ENCODE measurements at places on chromosomes 11 and 22.

DNA sequence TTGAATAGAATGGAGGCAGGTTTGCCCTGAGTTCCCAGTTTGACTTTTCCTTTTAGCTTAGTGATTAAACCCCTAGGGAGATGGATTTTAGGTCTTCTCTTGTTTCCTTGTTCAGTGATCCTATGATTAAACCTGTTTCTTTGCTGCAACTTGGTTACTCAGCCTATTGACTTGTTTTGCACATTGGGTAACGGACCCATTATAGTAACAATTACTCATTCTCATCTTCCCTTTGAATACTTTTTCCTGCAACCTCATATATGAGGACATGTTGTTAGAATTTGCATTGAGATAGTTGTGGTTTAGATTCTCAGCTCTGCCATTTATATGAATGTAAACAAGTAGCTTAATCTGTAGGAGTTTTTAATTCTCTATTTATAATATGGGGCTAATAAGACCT, 489.2 kb upstream of the CNTN5 start:
- DNase-seq: no peak

GRCh38 chr11:87901341-87901740, 273.9 kb downstream of the RAB38 start:
- DNase-seq: no peak

DNA sequence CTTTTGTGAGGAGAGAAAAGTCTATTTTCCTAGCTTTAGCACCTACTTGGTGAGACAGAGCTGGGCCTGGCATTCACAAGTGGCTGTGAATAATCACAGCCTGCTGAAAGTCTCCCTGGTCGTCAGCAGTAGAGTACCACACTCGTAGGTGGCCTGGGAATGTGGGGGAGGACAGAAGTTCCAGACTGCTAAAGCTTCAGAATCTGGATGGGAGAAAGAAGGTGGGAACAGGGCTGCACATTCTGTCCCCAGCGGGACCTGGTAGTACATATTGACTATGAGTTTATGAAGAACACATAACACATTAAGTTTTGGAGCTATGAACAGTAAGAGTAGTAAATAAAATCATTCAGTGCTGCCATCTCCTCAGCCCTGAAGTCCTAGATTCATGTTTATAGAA, 19.0 kb upstream of the LIMK2 start:
- DNase-seq: no peak

DNA sequence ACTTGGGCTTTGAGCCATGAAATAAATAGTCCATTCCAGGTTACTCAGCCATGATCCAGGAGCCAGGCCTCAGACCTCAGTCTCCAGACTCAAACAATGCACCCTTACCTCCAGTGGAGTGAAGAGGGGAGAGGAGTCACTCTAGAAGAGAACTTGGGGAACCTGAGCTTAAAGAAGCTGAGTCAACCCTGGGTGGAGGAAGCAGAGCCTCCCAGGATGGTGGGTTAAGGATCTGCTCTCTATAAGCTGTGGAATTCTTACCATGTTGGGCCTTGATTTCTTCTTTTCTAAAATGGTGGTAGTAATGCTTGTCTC, 113.2 kb downstream of the NECTIN1 start:
- DNase-seq: no peak

DNA sequence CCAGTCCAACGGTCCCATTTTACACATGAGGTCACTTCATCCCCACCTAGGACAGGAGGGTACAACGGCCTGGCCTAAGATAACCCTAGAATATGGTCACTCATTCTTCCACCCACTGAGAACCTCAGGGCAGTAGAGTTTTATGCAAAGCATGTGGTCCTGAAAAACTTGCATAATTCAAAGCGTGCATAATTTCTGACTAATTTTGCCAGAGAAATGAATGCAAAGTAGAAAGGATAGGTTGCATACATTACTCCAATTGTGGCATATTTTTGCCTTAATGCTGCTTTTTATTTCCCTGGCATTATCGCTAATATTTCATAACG, 32.5 kb upstream of the SLC35C1 start:
- DNase-seq: no peak

- no peak for DNase-seq
Measured at GRCh38 chr11:2097356-2097997, 41.7 kb downstream of the IGF2 start.

DNA sequence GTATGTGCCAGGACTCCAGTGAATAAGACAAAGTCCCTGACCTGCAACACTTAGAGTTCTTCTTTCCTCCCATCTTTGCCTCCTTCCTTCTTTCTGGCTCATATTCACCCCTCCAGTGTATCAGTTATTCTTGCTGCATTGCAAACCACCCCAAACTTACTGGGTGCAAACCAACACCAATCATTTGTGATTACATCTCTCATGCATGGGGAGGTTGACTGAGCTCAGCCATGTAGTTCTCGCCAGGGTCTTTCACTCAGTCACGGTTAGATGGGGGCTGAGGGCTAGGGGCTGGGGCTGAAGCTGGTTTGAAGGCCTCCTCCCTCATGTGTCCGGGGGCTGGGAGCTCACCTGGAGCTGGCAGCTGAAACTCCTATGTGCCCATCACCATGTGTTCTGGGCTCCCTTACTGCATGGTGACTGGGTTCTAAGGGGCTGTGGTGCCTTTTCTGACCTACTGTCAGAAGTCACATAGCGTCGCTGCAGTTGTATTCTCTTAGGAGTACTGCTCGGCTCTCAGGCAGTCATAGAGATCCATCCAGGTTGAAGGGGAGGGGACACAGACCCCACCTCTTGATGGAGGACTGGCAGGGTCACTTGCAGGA, 35.0 kb upstream of the CACNG2 start:
- DNase-seq: no peak

DNA sequence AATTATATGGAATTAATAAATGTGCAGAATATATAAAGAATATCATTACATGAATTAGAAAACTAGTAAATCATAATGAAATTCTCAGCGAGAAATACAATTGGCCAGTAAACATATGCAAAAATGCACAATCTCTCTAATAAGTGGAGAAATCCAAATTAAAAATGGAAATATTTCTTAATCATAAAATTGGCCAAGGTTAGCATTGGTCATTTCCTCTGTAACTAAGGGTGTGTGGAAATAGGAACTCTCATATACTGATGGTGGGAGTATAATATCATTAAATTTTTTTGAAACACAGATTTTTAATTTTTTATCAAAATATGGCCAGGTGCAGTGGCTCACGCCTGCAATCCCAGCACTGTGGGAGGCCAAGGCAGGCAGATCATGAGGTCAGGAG, 7.6 kb upstream of the ZNF74 start:
- DNase-seq: no peak

GRCh38 chr22:41762980-41763779, 37.3 kb upstream of the CCDC134 start:
- no peak for DNase-seq

GRCh38 chr11:64841592-64842365, 2.7 kb downstream of the CDC42BPG start:
- DNase-seq: no peak

DNA sequence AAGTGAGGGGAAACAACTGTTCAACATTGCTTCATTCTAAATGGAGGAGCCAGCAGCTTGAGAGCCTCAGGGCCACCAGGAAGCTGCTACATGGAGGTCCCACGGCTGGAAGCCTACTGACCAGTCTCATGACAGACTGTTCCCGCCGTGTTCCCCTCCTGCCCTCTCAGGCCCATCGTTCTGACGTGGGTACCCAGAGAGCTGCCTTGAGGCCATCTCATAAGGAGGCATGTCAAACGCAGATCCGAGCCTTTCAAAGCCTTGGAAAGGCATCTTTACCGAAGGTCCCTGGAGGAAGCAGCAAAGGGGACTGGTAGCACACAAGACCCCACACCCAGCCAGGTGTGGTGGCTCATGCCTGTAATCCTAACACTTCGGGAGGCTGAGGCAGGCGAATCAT, 8.3 kb upstream of the ARHGEF17 start:
- DNase-seq: no peak

- no peak for DNase-seq
Measured at GRCh38 chr11:80815752-80816453, 1375.1 kb upstream of the TENM4 start.

DNA sequence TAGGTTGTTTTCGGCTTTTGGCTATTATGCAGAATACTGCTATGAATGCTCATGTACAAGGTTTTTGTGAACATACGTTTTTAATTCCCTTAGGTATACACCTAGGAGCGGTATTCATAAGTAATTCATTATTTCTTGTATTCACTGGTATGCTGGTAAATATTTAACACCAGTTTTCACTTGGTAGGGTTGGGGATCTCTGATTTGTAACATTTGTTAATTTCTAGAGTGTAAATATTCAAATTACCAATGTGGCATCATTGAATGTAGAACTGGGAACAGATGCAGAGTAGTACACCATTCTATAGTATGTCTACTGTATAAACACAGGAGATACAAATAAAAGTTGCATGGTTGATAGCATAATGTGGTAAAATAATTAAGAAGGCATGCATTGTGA, 16.3 kb downstream of the GVQW3 start:
- DNase-seq: no peak

DNA sequence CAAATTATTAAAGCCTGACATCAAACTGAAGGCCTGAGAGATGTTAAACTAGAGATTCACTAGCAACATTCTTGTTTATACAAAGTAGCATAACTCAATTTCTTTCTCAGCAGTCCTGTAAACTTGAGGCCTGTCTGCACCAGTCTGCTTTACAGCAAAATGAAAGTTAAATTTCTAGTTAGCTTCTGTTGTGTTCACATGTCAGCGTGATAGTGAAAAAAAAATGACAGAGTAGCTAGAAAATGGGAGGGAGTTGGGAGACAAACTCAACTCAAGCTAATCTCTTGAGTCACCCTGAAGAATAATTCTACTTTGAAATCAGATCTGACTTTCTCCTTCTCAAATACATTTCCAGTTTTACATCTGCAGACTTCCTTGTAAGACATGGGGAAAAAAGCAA, 6.5 kb downstream of the RBFOX2 start:
- no peak for DNase-seq

GRCh38 chr11:44277196-44278090, 32.5 kb downstream of the ALX4 start:
- no peak for DNase-seq

DNA sequence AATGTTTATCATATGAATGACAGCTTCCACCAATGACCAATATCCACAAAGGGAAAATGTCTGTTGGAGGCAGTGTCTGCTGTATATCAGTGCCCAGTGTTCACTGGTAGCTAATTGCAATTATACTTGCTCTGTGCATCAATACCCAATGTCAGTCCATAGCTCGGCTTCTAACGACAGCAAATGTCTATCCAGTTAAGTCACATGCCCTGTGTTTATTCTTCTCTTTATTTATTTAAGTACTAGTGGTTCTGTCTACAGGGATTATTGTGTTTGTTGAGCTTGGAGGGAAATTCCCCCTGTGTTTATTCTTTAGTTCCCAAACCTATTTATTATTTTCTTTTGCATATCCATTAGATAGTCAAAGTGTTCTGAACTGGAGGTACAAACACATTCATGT, 18.6 kb downstream of the TSKU start:
- no peak for DNase-seq

DNA sequence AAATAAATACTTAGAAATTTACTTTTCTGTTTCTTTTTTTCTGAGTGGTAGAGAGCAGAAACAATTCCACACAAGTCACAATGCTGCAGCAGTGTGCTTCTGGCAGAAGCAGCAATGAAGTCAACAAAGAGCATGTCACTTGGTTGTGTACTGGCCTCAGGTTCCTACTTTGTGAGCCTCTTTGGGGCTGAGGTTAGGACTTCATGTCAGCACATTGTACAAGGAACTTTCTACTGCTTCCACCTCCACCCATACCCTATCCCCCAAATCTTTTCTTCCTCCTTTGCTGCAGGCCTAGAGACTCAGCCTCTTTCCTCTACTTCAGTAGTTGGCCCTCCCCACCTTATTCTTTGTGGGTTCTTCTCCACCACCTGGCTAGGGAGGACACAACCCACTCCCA, 252.7 kb upstream of the PITPNB start:
- DNase-seq: no peak

DNA sequence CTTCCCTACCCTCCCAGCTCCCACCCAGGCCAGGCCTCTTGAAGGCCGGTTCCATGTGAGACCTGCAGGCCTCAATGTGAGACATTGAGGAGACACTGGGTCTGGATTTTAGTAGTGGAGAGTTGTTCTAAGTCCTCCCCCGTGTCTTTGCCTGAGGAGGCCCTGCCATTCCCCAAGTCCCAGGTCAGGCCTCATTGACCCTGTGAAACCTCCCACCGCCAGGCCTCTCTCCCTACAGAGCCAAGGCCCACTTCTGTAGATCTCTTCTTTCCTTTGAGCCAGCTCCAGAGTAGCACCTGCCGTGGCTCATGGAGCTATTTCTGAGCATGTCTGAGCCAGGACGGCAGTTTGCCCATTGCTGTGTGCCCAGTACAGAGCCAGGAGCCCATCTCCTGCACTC, 1419.6 kb downstream of the TBC1D22A start:
- DNase-seq: no peak

- DNase-seq: peak; percentile 88
Measured at GRCh38 chr11:67505605-67506396, 638 bp upstream of the PITPNM1 start.

- DNase-seq: no peak
Measured at GRCh38 chr22:20520093-20520511, 12.7 kb downstream of the MED15 start.

DNA sequence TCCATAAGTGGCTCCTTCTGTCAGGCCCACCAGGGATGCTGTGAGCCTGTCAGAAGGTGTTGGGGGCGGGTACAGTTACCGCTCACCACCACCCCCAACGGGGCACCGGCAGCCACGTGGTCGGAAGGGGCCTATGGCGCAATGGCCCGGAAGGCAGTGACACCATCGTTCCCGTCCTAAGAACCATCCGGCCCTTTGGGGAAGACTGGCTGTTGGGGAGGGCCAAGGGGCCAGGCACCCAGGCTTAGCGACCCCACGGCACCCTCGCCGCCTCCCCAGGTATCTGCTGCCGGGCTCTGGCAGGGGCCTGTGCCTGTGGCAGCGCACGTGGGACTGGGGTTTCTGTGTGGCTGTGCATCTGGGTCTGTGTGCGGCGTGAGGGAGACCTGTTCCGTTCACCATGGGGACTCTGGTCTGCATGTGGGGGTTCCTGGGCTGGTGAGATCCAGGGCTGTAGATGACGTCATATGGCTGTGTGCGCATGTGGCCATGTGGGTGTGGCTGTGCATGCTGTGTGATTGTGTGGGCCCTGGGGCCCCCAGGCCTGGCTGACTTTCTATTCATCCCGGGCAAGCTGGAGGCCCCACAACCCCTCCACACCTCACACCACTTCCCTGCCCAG, 717 bp downstream of the OSM start:
- DNase-seq: peak; percentile 94

DNA sequence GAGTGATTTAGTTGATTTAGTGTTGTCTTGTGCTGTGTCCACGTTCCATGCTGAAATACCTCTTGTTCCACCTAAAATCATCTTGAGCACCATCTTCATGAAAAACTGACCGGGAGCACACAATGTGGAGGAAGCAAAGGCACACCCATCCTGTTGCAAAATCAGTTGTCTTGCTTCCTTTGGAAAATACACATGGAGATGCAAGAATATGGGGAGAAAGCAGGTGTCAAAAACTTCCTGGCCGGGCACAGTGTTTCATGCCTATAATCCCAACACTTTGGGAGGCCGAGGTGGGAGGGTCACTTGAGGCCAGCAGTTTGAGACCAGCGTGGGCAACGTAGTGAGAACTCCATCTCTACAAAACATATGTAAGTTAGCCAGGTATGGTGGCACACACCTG, 151.1 kb downstream of the C11orf91 start:
- no peak for DNase-seq

- DNase-seq: no peak
Measured at GRCh38 chr22:27614006-27614649, 187.4 kb downstream of the MN1 start.

Data from T-helper 2 cell (primary cell).